Astrocyte (in vitro differentiated cells and primary cell): ENCODE measurements at places on chromosomes 1 and 21. TPM values are rescaled to one million over a fixed set of nuclear protein-coding genes. Genes with fewer than 3 reads are reported as not detected.

KCNJ6 gene
- total RNA-seq, result 2.0 and 2.6 TPM in 2 replicates

TMEM35B gene
- 15.6 and 17.0 TPM in 2 replicates for total RNA-seq

- no peak for DNase-seq
These were observed 4.1 kb upstream of the HPCA start for GRCh38 chr1:32881871-32882850.

DNA sequence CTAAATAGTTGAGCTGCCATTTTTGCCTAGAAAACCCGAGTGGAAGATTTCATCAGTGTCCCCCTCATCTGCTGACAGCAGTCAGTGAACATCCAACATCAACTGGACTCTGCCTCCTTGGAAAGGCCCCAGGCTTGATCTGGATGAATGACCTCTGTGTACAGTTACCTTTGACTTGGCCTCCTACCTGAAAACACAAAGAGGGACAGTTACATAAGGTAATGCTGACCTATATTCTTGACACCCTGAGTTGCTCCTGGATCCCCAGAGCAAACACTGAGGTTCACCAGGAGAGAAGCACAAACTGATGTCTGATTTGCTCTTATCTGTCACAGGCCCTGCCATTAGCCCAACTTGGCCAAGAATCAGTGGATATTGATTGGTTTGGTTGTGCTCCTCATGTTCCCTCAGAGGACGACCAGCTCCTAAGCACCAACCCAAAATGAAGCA is 138.9 kb downstream of the PROX1 start:
- no peak for DNase-seq

DNA sequence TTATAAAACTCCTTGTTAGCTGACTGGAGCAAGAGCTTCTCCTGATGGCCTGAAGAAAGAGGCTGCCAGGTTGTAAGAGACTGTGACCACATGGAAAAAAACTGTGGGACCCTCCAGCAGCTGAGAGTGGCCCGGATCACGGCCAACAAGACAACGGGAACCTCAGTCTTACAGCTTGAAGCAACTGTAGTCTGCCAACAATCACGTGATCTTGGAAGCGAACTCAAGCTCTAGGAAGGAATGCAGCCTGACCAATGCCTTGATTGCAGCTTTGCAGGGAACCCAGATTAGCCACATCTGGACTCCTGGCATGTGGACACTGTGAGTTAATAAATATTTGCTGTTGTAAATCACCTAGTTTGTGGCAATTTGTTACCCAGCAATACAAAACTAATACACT is 442.6 kb upstream of the PRMT6 start:
- no peak for DNase-seq

DNA sequence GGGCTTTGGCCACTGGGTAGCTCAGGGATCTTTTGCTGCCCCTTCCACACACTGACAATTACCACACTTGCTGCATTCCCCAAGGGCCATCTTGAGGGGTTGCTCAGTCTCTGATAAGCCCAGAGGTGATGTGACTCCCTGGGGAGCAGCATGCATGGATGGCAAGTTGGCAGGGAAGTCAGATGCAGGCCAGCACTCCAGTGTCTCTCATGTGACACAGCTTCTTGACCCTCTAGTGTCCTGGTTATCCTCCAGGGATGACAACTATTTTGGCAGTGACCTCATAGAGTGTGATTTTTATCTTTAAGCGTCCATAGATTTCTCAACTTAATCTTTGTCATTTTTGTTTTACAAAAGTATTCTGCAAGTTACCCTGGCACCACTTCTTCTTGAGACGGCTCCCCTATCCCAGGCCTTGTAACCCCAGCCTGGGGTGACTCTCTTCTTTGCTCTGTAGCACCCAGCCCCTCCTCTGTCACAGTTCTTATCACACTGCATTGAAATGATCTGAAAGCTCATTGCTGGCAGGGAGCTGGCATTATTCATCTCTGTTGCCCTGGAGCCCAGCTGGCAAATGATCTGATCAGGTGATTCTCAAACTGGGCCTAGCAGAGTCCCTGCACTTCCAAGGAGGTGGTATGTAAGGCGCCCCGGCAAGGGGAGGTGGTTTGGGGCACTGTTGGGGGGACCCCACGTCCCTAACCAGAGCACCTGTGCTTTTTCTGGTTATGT is 72.6 kb downstream of the TENT5C start:
- no peak for DNase-seq

GRCh38 chr1:10794724-10795275 is 1.6 kb downstream of the CASZ1 start:
- no peak for DNase-seq

DNA sequence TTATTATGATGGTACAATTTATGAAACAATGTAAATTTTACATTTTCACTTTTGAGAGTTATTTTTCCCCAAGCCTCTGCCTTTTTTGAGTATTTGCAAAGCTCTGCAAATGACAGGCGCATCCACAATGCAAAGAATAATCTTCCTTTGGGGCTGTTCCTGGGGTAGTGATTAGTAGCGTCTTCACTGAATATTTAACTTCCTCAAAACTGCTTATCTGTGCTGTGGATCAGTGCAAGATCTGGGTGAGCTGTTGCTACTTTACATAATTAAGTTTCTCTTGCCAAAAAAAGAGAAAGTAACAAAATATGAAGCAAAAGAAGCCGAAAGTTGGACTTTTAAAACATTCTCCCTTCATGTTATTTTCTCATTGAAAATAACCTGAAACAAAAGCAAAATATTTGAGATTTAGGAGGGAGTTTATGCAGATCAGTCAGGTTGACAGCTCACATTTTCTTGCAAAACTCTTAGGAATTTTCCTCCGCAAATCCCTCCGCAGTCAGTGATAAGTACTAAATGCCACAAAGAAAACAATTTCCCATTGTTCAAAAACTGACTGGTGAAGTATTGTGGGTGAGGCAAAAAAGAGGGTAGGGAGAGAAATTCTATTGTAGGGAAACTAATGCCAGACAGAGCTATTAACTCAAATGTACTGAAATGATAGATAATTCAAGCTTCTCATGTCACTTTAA is 276.4 kb upstream of the B3GALT2 start:
- DNase-seq, result peak; percentile 89

- DNase-seq, result no peak
These were observed 745 bp downstream of the RCSD1 start for GRCh38 chr1:167630568-167631385.

GRCh38 chr1:198232940-198233675 is 76.3 kb downstream of the NEK7 start:
- no peak for DNase-seq

GCSAML gene
- total RNA-seq, result 0.14 TPM in 1 of 2 replicates, not detected in the other

GRCh38 chr1:34055818-34056217 is 109.2 kb downstream of the CSMD2 start:
- DNase-seq, result no peak

WNT2B gene
- total RNA-seq, result 18.0 and 18.5 TPM in 2 replicates

GRCh38 chr1:115842948-115843347 is 2.0 kb upstream of the NHLH2 start:
- DNase-seq, result no peak

DNA sequence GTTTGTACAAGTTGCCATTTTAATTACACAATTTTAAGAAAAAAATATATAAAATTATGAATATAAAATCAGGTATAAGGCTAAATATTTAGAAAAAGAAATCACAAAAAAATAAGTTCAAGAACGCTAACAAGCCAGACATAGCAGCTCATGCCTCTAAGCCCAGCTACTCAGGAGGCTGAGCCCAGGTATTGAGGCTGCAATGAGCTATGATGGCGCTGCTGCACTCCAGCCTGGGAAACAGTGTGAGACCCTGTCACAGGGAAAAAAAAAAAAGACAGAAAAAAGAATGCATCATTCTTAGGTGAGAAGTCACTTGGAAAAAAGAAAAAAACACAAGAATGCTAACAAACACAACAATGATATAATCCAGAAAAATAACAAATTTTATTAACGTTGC is 112.3 kb upstream of the PRDX6 start:
- no peak for DNase-seq

- no peak for DNase-seq
These were observed 113.4 kb downstream of the GRIK3 start for GRCh38 chr1:36920801-36921405.

DNA sequence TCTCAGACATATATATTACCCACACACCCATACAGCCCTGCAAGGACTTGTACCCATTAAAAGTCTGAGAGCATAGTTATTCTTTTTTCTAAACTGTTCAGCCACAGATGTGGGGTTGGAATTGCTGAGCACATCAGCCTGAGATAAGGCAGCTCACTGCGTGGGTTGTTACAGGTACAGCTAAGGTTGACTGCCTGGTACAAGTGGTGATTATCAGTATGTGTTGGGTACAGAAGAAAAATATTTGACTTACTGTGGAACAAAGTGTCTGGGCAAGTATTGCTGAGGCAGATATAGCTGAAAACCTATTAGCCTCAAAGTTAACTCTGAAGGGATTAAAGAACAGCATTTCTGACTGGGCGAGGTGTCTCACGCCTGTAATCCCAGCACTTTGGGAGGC is 5.0 kb downstream of the STX12 start:
- no peak for DNase-seq

DNA sequence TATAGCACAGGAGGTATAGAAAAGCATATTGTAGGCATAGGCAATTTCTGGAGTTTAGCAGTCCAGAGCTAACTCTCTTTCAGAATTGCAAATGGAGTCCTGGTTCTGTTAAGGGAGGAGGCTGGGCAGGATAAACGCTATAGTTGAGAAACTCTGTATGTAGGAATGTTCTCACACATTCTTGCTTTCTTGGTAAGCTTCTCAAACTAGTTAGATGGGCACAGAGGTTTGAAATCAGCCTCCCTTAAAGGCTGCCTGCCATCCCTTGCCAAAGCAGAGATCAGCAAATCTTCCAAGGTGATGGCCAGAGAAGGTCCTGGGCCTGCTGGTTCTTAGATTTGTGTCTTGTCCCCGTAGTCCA is 42.9 kb upstream of the TADA1 start:
- DNase-seq, result no peak

PSRC1 gene
- 4.5 and 7.7 TPM in 2 replicates for total RNA-seq

GRCh38 chr1:43858324-43858723 is 75.3 kb upstream of the ARTN start:
- peak; percentile 100 for DNase-seq

- DNase-seq, result peak; percentile 96
These were observed 424.5 kb upstream of the DAB1 start for GRCh38 chr1:57848406-57848805.

GRCh38 chr1:165674599-165674998 is 23.8 kb downstream of the ALDH9A1 start:
- no peak for DNase-seq

DNA sequence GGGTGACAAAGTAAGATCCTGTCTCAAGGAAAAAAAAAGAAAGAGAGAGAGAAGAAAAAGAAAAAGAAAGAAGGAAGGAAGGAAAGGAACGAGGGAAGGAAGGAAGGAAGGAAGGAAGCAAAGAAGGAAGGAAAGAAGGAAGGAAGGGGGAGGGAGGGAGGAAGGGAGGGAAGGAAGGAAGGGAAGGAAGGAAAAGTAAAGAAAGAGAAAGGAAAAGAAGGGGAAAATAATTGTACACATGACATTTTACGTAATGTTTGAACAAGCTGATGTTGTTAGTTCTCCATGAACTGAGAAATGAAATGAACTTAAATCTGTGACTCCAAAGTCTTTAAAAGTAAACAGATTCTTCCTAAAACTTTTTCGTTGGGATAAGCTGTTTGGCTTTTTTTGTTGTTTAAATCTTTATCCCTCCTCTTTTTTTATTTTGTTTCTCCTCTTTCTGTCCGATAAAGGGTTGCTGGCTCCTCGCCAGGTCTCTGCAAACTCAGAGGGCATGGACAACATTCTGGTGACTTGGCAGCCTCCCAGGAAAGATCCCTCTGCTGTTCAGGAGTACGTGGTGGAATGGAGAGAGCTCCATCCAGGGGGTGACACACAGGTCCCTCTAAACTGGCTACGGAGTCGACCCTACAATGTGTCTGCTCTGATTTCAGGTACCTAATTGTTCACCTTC is 59.8 kb downstream of the IL12RB2 start:
- no peak for DNase-seq

NHLH1 gene
- 0.55 and 0.70 TPM in 2 replicates for total RNA-seq

SPRR5 gene
- not detected in 2 replicates for total RNA-seq

IL10 gene
- total RNA-seq, result not detected in 2 replicates

DNA sequence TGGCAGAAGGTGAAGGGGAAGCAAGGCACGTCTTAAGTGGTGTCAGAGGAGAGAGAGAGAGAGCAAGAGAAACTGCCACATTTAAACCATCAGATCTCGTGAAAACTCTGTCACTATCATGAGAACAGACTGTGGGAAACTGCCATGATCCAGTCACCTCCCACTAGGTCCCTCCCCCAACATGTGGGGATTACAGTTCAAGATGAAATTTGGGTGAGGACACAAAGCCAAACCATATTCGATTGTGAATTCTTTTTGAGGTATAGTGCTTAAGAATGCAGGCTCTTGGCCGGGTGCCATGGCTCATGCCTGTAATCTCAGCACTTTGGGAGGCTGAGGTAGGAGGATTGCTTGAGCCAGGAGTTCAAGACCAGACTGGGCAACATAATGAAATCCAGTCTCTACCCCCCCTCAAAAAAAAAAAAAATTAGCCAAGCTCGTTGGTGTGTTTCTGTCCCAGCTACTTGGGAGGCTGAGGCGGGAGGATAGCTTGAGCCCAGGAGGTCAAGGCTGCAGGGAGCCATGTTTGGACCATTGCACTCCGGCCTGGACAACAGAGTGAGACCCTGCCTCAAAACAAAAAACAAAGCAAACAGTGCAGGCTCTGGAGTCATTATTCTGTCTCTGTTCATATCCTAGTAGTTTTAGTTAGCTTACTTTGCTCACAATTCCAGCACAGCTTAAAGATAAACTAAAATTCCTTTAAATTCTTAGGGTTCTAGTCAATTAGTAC is 6.0 kb downstream of the ZCCHC17 start:
- peak; percentile 19 for DNase-seq

DNA sequence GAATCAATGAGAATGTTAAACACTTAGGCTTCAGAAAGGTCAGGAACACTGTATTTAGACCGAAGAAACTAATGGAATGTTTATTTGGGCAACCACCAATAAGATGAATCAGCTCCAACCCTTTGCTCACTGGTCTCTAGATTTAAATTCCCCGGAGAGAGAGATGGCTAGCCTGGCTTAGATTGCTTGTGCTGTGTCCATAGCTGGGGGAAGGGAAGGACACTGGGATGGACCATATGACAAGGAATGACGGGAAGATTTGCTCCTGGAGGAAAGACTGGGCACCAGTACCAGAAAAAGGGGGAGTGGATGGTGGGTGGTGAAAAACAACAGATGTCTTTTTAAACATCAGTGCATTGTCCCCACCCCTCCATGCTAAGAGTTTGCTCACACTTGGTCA is 426.6 kb downstream of the DUSP10 start:
- DNase-seq, result peak; percentile 81

DNA sequence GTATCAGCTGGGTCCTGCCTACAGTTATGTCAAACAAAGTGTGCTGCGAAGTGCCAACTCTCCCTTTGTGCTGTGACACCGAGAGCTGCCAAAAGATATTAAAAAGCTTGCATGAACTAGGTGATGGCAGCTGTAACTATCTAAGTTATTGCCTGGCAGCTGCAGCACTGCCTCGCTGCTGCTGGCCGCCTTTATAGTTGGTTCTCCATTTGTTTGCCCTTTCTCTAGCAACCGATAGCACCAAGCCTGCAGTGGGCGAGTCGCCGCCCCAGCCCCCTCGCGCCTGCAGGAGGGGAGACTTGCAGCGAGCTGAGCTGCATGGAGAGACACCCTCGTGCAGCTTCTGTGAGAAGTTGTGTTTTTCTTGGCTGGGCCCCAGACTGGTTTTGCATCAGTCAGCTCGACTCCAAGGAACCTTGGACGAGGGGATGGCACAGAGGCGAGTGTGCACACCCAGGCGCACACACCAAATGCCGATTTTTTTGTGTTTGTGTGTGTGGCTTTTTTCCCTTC is 330.6 kb downstream of the RPS6KC1 start:
- DNase-seq, result peak; percentile 23

GRCh38 chr1:115136106-115136505 is 46.8 kb upstream of the TSPAN2 start:
- DNase-seq, result peak; percentile 39
